ENCODE measurements at places on chromosomes 7 and 10.

DNA sequence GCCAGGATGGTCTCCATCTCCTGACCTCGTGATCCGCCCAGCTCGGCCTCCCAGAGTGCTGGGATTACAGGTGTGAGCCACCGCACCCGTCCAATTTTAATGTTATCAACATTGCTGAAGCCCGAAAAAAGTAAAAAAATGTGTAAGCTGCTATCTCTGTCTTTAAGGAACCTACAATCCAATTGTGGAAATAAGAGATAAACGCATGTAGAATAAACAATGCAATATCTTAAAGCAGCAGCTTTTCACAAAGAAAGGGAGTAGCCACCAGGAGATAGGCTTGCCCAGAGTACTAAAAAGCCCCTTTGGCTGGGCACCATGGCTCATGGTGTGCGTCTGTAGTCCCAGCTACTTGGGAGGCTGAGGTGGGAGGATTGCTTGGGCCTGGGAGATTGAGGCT, 282.9 kb upstream of the LYZL1 start:
- DNase-seq = no peak

- no peak for DNase-seq
Observed at GRCh38 chr7:47887016-47887640, 61.1 kb downstream of the PKD1L1 start.

DNA sequence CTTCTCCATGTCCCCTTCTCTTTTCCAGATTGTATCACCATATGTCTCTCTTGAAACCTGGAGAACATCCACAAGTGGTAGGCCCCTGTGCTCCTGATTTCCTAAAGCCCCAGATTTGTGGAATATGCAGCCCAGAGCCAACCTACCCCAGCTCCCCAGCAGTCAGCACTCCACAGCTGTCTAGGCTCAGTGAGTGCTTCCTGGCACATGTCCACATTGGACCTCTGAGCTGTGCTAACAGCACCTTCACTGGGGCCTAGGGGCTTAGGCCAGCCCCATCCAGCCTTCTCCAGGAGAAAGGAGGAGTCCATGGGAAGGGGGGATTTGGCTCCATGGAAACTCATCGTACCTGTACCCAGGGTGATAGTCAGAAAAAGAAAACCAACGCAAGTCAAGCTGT, 192.7 kb downstream of the FGFR2 start:
- no peak for DNase-seq

DNA sequence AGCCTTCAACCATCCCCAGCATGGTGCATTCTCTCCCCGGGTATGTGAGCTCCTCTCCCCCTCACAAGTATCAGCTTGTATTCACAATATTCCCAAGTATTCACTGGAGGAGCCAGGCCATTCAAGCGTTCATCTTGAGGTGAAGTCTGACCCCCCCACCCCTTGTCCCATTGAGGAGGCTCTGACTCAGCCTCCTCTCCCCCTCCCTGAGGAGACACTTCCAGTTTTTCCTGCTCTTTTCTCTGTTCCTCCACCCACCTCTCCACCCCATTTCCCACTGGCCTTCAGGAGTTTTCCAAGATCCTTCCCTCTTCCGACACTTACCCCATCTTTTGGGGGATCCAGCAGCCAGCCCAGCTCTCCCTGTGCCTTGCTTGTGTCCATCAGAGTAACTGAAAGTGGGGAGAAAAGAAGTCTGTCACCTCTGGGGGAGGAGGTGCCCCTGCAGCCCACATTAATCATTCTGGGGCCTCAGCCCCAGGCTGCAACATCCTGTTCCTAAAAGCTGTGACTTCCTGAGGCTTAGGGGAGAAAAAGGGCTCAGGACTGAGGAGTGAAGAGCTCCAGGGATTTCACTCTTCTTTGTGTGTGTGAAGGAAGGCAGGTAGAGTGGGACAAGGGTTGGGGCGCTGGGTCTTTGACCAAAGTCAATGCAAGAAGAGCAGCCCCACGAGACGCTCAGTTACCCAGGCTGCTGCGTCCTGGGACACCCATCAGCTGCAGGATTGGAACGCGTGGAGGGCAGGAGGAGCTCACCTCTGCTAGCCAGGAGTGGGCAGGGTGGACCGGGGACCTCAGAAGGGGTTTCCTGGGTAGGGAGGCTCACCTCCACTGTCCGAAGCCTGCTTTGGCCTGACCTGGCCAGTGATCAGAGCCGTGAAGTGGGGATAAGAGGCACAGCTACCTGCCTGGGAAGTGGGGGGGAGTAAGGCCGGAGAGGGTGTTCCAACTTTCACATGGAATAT, 1.1 kb downstream of the EPHA1 start:
- no peak for DNase-seq

- DNase-seq = no peak
Observed at GRCh38 chr10:93440591-93441091, 41.5 kb downstream of the MYOF start.

GRCh38 chr7:158044482-158044823, 543.2 kb downstream of the PTPRN2 start:
- no peak for DNase-seq

- DNase-seq = no peak
Observed at GRCh38 chr7:57403601-57404342, 46.2 kb upstream of the ZNF716 start.

DNA sequence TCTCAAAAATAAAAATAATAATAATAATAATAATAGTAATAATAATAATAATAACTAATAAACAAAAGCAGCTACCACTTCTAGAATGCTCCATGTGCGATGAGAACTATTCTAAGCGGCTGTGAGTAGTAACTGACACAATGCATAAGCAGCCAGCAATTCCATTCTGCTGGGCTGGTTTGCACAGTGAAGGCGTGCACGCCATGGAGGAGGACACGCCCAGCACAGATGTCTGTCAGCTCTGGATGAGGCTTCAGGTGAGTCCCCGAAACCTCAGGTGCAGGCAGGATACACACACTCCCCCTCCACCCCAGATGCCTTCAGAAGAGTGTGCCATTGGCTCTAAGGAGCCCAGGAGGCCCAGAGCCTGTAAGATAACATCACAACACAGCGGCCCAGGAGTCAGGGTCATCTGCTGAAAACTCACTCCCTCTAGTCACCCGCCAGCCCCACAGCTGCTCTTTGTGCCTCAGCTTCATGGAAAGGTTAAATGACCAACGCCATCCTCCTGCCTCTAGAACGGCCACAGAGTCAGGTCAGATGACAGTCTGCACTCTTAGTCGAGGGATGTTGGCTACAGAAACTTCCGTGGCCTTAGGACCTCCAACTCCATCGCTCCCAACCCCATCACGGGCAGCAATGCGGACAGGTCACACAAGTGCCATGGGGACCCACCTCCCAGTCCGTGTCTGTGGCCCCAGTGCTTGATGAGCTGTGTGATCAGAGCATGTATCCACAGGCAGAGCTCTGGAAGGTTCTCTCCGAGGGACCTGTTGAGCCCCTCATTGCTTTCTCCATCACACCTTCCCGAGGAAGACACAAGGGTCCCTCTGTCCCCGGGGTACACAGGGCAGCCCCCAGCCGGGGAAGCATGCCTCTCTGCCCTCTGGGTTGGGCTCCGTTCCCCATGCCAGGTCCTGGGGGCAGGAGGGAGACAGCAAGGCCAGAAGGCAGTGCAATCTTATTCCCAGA, 103.9 kb downstream of the CTBP2 start:
- DNase-seq = no peak

GRCh38 chr10:49564461-49565009, 25.6 kb upstream of the ERCC6 start:
- DNase-seq = no peak

Data from stimulated activated CD4-positive, alpha-beta T cell treated with anti-CD3 and anti-CD28 coated beads, TNF-alpha, amount 100 ng/mL, for 1 hour (primary cell).